Left renal pelvis (tissue), 4 donors: ENCODE measurements at places on chromosomes 13 and 19.
A peak's percentile ranks its signal among the peaks of the same experiment; 100 is the strongest.

GRCh38 chr19:56504581-56504980, 3.1 kb upstream of the ZNF471 start:
- DNase-seq = no peak

GRCh38 chr19:50319156-50319555, 10.0 kb downstream of the KCNC3 start:
- DNase-seq = no peak

DNA sequence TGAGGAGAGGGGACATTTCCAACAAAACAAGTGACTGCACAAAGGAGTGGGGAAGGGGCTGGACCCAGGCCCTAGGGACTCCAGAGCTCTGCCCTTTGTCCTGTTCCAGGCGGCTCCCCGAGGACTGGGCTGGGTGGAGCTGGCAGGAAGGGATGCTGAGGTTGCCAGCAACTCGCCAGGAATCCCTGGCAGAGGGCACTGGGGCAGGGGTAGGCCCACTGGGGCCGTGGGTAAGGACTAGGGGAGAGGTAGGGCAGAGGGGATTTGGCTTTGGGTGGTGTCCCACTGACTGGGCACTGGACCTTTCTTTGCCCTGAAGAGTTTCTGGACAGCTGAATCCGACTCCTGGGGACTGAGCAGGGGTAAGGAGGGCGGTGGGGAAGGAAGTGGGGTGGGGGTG, 7.9 kb downstream of the LIPE start:
- DNase-seq = no peak

DNA sequence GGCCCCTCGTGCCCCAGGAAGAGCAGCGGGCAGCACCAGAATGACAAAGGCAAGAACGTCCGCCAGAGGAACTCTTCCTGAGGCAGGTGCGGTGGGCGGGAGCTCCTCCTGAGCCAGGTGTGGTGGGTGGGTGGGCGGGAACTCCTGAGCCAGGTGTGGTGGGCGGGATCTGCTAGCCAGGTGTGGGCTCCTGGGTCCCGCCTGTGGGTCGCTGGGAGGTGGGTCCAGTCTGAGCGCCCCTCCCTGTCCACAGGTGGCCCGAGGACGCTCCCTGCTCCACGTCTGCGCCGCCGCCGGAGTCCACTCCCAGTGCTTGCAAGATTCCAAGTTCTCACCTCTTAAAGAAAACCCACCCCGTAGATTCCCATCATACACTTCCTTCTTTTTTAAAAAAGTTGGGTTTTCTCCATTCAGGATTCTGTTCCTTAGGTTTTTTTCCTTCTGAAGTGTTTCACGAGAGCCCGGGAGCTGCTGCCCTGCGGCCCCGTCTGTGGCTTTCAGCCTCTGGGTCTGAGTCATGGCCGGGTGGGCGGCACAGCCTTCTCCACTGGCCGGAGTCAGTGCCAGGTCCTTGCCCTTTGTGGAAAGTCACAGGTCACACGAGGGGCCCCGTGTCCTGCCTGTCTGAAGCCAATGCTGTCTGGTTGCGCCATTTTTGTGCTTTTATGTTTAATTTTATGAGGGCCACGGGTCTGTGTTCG, 7.0 kb upstream of the HCN2 start:
- no peak for DNase-seq

GRCh38 chr13:21595546-21595822, 8.5 kb downstream of the MICU2 start:
- no peak for DNase-seq

DNA sequence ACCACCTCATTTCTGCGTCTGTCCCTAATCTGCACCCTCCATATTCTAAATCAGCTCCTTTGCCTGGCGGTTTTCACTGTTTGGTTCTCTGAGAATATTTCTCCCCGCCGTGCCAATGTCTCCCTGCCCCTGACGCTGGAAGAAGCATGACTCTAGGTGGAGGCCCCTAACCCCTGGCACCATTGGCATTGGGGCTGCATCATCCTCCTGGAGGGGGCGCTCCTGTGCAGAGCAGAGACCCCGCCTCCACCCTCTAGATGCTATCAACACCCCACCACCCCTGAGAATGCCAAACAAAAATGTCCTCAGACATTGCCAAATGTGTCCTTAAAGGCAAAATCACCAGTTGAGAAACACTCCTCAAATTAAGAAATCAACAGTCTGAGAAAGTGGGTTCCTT, 6.5 kb downstream of the ZSCAN5B start:
- DNase-seq = no peak

GRCh38 chr13:46543287-46543686, 9.7 kb upstream of the LRCH1 start:
- no peak for DNase-seq

DNA sequence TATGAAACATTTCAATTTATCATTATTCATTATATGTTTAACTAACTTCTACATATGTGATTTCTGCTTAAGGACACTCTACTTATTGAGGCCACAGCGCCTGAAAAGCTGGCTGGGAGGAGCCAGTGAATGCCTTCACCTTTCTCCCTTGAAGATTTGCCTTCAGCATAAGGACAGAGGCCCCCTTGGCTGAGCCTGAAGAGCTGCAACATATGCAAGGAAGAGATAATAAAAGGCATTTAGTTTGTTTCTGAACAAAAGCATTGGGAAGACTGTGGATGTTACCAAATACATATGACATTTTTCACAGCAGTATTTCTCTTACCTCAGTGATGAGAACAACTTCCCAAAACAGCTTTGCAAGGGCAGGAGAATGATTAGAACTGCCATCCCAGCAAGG, 92.1 kb downstream of the ABCC4 start:
- no peak for DNase-seq

GRCh38 chr13:80040196-80040980, 300.5 kb downstream of the SPRY2 start:
- DNase-seq = peak; percentile 22

- no peak for DNase-seq
These were observed 31.3 kb downstream of the LTBP4 start for GRCh38 chr19:40632311-40633036.

GRCh38 chr13:92769046-92769445, 457.6 kb upstream of the GPC6 start:
- no peak for DNase-seq

DNA sequence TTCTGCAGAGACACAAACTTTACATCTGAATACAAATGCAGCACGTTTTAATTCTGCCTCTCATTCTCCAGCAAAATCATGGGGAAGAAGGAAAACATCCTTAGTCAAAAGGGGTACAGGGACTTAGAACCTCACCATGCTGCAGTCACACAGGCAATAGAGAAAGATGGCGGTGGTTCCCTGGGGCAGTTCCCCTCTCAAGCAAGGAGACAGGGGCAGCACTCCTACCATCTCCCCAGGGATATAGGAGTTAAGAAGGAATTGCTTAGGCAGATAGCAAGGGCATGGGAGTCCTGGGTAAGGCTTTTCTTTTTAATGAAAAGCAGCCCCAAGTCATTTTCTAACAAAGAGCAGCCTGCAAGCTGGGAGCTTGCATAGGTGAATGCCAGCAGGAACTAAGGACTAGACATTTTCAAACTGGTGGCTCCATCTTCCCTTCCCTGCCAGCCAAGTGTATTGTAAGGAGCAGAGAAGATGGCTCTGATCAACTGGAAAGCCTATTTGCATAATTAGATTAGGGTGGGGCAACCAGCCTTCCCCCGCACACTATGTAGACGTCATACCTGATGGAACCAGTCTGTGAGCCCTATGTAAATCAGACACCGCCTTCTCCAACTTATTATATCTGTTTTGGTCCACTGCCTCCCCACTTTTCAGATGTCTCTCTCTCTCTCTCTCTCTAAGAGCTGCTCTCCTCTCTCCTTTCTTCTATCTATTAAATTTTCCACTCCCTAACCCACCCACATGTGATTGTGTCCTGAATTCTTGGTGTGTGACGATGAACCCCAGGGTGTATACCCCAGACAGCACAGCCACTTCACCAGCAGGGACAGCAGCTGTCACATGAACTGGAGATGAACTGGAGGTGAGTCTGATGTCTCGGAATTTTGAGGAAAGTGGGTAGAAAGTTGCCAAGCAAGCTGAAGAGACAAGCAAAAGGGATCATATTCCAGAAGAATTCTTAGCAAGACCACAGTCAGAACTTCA, 514.5 kb downstream of the IRS2 start:
- no peak for DNase-seq

- DNase-seq = no peak
These were observed 15.7 kb downstream of the ZIC5 start for GRCh38 chr13:99955747-99956472.

- DNase-seq = no peak
These were observed 113.2 kb downstream of the TM9SF2 start for GRCh38 chr13:99614465-99614885.

GRCh38 chr13:99028890-99029289, 51.0 kb upstream of the DOCK9 start:
- DNase-seq = no peak

GRCh38 chr19:45171211-45171623, 6.8 kb downstream of the TRAPPC6A start:
- DNase-seq = no peak

DNA sequence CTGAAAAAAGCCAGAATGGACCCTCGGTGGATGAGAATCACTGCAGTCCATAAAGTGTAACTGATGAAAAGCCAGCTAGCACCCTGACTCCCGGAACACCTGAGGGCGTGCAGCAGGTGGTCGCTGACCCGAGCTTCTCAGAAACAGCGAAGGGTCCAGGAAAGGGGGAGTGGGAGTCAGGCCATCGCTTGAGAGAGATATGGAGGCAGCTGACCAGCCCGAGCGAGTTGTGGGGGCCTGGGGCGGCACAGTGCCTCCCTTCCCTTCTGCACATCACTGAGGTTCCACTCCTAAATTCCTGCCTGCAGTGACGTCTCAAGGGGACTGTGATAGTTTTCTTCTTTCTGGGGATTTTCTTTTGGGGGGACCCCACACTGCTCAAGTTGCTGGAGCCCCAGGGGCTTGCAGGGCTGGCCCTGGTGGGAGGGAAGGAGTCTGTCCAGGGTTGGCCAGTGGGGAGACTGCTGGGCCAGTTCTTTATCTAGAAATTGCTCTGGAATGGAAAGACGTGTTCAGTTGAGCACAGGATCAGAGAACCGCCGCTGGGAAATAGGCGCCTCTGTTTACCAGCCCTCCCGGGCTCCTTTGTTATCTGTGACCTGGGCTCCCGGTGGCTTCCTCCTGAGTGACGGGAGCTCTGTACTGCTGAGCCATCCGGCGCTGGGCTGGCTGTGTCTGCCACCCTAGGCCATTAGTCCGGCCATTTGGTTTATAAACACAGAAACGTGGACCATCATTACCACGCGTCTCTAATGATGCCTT, 71.3 kb downstream of the RAB20 start:
- no peak for DNase-seq

DNA sequence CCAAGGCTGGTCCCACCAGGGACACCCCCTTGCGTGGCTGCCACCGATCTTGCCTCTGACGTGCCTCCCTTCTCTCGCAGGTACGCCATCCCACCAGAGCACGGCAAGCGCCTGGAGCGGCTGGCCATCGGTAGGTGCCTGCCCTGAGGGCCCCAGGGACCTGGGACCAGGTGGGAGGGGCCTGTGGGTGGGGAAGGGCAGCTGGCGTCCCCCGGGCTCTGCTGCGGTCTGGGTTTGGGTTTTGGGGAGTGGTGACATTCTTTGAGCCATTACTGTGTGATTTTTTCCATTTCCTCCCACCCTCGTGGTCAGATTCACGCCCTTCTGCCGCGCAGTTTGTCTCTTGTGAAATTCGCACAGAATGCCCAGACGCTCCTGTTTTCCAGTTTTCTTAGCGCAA, 102.0 kb downstream of the KDM4B start:
- no peak for DNase-seq

GRCh38 chr13:97583907-97584497, 150.0 kb downstream of the RAP2A start:
- no peak for DNase-seq

DNA sequence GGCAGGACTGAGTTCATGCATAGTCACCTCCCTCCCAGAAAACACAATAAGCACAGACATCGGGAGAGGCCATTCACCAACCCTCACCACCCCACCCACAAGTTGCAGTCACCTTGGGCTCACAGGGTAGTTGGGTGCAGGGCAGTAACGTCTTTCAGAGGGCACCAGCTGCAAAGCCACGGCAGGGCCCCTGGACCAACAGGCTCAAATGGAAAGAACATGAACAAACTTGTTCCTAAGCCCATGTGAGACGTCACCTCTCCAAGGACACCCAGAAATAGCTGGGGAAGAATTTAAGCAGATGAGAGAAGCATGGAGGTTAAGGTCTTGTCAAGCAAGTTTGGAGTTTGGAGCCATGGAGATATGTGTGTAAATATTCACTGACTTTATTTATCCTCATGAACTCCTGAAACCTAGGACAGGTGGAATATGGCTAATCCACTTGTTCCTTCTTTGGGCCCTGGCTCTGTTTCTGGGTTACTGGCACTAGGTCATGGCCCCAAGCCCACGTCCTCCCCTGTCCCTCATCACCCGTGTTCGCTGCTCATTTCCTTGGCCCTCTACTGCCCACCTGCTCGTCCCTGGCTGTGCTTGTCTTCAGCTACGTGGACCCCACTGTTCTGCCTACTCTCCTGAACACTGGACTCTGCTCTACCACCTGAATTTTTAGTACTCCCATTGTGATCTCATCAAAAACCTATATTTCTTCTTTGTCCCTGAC, 40.4 kb downstream of the SACS start:
- no peak for DNase-seq

DNA sequence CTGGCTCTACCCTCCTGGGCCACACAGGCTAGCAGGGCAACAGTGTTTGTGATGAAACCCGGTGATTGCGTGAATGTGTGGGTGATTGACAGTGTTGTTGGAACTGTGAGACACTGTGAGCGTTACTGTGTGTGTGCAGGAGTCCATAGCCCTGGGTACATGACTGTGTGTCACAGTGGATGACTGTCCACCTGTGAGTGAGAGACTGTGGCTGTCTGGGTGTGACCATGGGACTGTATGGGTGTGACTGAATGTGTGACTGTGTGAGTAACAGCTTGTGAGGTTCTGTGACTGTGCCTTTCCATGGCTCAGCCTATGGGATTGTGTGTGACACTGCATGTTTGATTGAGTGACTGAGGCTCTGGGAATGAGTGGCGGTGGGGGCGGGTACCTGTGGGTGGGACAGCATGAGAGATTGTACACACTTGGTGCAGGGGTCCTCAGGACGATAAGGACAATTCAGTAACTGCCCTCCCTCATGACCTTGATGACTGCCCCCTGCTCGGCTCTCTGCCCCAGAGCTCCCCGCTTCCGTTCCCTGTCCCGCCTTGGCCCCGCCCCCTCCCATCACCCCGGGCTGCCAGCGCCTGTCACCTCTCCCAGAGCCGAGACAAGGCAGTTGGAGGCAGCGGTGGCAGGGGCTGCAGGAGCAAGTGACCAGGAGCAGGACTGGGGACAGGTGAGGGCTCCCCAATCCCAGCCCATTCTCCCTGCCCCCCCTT, at the start of gene GIPR:
Gene GIPR (plus strand): TSS at position 602 of the 722 bp plus-strand sequence. CDS start 1,300 bp downstream, outside the sequence.
- DNase-seq = no peak

- DNase-seq = no peak
These were observed 574.4 kb upstream of the SLC10A2 start for GRCh38 chr13:103640606-103641005.

DNA sequence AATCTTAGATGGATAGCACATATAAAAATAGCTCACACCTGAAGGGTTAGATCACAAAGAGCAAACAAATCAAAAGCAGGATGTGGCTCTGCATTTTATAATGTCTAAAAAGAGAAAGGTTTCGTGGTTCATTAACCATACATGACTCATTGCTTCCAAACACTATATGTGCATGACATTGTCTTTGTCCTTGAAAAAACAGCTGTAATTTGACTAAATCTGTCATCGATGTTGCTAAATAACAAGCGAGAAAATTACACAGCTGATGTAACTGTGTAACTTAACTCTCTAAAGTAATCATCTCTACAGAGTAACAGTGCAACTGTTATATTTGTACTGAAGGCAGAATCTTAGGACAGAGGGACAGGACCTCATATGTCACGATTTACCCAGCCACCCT, 383.1 kb upstream of the GPC6 start:
- no peak for DNase-seq
